ENCODE measurements at places on chromosomes 2 and 18.

- DNase-seq = no peak
Observed at GRCh38 chr2:67002618-67003371, 394.3 kb upstream of the ETAA1 start.

DNA sequence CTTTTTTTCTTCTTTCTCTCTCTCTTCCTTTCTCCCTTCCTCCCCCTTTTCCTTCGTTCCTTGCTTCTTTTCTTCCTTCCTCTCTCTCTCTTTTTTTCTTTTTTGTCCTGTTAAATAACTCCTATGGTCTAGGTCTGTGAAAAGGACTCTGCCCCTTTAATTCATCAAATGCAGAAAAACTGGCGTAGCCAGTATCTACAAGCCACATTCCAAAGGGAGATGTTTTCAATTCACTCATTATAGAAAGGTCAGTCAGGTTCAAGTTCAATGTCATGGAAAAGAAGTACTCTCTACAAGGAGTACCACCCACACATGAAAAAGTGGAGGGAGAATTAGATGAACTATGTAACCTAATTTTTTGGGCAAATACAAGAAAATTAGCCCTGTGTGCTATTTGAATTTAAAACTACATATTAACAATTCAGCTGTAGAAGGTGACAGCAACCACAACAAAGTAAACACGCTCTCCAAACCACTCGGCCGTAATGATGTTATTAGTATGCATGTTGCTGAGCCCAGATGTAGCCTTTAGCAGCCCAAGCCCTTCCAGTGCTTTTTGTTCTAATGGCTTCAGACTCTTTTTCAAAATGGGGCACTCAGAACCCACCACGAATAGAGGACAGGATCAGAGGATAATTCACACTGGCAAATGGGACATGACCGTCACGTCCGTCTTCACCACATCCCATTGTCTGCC, 735.4 kb upstream of the FANCL start:
- no peak for DNase-seq

DNA sequence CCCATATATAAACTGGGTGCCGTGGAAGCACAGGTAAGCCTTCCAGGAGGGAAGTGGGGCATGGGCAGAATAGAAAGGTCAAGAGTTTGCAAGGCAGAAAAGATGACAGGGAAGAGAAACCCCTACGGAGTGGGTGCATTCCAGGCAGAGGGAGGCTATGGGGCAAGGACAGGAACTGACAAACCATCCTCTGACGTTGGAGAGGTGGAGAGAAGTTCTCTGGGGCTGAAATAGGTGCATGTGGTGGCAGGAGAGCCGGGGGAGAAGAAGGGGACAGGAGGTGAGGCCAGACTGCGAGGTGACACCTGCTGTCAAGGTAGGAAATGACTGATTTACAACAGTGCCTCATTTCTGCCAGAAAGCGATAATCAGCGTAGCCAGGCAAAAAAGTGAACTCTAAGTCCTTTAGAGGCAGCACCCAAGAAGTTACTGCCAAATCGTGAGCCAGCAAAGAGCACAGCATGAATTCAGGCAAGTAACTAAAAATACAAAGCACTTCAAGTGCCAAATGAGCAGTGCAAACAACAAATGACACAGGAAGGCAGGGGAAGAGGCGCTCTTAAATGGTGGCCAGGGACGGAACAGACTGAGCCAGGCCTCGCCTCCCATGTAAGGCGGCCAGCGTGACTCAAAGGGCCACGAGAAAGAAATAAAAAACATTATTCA, 113.3 kb upstream of the ACVR1C start:
- no peak for DNase-seq

DNA sequence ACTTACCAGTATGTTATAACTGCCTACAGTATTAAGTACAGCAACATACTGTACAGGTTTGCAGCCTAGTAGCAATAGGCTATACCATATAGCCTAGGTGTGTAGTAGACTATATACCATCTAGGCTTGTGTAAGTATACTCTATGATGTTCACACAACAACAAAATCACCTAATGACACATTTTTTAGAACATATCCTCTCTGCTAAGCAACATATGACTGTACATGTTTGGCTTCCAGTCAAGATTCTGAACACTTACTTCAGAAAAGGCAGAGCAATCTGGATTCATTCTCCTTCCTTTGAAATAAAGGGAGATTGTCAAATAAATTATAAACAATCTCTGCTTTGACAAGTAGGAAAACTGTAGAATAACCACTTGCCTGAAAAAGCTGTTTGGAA, 81.8 kb downstream of the EXOC6B start:
- no peak for DNase-seq

DNA sequence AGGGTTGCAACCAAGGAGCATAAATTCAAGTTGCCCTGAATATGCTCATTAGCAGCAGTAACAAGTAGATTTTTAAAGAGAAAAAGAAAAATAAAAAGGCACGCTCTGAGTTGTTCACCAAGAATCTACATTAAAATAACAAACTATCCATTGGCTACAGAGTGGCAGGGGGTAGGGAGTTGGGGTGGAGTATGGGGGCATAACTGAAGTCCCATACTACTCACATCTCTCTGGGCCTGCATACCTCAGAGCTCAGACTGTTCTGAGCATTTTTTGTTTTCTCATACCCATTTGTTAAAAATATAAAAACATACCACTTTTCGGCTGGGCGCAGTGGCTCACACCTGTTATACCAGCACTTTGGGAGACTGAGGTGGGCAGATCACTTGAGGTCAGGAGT, 31.4 kb downstream of the ORC4 start:
- no peak for DNase-seq

- DNase-seq = no peak
Observed at GRCh38 chr2:68333009-68333408, 13.3 kb upstream of the CNRIP1 start.

DNA sequence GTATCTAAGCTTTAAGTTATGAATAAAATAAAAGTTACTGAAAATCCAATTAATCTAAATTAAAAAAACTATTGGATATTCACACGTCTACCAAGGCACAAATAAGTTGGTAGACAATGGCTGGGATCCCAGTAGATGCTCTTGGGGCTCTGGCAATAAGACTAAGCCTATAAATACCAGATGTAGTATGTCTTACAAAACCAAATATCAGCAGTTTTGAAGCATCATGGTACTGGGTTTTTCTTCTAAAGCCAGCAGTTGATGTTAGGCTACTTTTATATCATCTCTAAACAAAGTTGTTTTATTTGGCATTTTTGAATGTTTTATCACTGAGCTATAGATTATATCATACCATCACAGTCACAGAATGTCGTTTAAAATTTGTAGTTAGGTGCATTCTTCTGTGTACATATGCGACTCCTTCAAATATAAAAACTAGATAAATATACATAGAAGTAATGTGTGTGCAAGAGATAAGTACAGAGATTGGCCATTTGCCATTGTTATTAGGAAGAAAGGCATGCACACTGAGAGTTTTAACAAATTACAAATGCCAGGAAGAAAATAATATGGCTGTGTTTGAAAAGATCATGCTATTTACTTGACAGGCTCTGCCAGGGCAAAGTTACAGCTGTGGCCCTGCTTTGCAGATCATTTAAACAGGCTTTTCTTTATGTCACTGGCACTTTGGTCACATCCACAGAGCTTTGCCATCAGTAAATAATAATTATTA, 21.6 kb upstream of the TMEM17 start:
- no peak for DNase-seq
